Cardiac fibroblast (primary cell): ENCODE measurements at places on chromosomes 2 and 18.

DNA sequence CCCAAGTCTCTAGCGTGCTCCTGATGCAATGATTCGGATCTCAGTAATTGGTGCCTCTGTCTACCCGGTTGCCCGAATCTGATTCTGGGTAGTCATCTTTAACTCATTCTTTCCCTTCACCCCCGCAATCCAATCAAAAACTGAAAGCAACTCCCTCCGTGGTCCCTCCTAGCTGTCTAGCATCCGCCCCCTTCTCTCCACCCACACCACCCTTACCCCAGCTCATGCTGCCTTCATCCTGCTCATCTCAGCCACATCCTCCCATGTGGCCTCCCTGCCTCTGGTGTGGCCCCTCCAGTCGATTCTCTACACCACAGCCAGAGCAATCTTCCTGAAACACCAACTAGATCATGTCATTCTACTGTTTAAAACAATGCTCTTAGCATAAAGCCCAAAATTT, 62.3 kb downstream of the TTC32 start:
- DNase-seq, result no peak

- DNase-seq, result no peak
Measured at GRCh38 chr2:47655563-47655880, 127.4 kb upstream of the MSH6 start.

DNA sequence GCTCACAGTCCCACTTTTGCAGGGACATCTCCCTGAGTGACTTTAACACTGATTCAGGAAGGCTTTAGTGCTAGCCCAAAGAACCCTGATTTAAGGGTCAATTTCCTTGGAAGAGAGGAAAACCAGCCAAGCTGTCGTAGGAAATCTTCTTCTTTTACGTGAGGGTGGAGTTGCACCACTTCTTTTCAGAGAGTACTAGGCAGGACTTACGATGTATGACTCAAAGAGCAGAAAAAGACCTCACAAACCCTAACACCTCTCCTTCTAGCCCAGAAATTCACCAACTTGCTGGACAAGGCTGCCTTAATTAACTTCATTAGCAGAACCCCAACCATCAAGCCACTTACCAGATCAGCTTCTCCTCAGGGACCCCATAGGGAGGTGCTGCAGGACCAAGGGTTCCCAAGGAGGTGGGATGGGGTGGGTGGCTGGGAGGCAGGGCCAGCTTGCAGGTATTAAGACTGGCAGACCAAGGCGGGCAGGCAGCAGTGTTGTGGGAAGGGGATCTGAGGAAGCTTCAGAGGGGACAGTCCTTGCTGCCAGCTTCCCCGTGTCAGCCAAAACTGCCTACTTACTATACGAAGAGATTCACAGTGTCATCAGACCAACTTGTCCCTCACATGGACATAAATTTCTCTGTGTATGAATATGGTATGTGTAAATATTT, 6.7 kb downstream of the SERPINB2 start:
- DNase-seq, result no peak

DNA sequence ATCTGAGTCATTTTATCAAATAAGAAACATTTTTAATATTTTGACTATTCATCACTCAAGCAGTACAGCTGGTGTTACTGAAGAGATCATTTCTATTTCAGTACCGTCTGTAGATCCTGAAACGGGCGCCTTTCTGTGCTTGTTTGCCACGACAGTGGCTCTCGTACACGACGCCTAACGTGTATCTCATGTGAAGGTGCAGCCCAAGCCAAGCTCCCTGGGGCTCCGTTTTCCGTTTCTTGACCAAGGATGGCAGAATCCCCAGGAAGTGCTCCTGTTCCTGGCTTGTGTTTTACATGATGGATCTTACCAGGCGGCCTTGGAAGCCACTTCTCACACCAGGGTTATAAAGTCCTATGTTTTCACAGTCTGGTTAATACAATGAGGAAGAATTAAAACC, 320.6 kb downstream of the GBX2 start:
- no peak for DNase-seq

DNA sequence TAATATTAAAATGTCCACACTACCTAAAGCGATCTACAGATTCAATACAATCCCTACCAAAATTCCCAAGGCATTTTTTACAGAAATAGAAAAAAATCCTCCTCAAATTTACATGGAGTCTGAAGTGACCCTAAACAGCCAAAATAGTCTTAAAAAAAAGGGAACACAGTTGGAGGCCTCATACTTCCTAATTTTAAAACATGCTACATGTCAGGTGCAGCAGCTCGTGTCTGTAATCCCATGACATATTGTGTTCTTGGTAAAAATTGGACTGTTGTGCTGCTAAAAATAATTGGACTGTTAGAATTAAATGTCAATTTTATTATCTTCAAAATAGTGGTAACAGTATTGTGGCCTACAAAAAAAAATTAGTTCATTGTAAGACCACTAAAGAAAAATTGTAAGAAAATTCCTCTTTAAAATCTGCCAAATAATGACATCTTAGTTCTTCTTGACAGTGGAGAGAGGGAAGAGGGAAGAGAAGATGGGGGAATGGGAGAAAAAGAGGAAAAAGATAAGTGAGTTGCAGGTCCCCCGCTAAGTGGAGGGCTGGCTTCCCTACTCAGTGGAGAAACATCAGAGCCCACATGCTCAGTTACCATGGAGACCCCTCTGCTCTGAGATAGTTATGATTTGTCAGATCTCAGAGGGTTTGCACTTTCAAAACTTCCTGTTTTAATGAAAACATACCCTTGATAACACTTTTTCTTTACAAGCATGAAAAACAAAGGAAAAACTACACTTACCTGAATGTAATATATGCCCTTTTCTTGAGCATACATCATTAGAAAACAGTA, 46.5 kb downstream of the UNC50 start:
- DNase-seq, result no peak

GRCh38 chr18:70415823-70416488, 127.1 kb downstream of the SOCS6 start:
- DNase-seq, result no peak

DNA sequence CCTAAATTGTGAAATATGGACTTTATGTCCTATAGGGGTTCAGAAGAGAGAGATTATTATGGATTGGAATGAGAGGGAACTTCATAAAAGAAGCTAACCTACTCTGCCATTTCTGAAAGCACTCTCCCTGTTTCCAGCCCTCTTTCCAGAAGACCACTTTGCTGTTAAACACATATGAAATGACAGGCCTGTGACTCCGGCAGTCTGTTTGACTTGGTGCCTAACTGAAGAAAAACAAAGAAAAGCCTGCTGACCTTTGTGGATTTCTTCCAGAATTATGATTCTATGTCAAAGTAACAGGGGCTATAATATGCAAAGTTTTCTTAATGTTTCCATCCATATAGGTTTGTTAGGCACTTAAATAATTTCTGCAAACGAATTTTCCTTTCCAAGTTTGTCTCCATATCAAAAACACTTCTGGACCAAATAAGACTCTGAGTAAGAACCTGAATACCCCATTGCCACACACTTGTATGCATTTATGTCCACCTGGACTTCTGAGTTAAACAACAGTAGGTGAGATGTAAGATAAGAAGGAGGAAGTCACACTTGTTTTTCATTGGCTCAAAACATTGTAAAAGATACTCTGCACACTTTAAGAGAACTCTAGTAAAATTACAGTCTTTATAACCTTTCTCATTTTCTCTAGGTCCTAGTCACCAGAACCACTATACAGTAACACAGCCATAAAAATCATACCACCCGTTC, 111.7 kb downstream of the PIEZO2 start:
- no peak for DNase-seq

DNA sequence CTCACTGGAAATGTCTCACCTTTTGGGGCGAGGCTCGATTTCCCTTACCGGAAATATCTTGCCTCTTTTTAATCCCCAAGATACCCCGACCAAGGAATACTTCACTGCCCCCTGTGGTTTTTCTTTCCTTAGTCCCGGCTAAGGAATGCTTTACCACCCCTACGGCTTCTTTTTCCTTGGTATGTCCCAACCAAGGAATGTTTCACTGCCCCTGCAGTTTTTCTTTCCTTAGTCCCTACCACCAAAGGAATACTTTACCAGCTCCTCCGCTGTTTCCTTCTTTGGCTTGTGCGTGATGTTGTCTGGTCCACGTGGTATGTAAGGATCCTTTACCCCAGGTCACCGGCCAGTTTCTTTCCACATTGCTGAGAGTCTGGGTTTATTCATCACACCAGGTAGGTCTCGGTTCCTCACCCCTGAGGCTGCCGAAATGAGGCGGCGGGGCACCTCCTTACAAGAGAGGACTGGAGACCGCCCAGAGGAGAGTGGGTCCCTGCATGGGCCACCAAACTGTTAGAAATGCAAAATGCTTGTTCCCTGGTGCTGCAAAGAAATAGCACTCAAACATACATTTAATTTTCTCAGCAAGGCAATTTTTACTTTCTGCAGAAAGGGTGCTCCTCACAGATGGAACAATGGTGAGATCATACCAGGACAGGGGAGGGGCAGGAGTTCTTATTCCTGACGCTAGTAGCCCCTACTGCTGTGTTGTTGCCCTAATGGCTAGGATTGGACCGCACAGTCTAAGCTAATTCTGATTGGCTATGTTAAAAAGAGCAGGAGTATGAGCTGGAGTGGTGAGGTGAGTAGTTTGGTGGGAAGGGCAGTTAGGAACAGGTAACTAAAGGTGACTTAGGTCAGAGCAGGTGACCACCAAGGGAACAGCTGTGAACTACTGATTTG, 33.4 kb upstream of the CLASP1 start:
- no peak for DNase-seq

DNA sequence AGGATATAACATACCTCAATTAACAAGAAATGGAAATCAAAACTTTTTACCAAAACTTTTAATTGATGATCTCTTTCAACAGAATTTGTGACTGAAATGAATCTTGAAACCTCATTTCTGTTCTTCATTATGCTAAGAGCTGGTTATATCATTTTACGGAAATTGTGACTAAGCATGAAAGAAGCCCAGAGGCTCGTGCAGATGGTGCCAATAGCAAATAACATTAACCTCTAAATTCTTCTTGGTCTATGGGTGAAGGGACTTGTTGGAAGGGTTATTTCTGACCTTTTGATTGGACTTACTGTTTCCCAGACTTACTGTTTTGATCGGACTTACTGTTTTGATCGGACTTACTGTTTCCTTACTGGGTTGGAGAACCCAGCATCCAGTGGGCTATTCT, 435.6 kb downstream of the TDRD15 start:
- no peak for DNase-seq

DNA sequence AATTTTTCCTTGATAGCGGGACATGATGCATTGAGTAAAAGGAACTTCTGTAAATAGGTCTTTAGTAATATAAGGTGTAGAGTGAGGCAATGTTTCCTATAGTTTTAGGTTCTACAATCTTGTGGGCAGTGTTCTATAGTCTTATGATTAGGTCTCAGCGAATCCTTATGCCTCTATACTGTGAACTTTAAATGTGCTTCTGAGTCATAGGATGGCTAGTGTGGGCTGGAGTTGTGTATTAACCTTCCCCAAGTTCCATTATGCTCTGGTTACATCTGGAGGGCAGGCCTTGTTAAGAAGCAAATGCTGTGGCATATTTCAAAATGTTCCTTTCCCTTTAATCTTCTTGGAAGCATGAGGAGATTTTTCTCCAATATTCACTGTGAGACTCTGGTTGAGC, 73.5 kb downstream of the ROCK2 start:
- peak; percentile 43 for DNase-seq

DNA sequence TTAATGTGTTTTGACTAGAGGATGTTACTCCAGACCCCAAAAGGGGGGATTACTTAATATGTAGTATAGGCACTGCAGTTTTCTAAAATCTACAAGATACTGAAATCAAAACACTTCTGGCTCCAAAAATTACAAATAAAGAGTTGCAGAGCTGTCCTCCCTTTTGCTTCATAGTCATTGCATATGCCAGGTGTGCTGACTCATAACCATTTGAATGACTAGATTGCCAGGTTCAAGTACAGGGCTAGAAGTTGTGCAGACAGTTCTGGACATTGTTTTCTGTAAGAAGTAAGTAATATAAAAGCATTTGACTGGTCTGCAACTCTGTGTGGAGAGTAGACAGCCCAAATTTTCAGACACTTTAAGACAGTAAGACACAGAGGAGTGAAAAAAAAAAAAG, 6.7 kb downstream of the CWC22 start:
- DNase-seq, result peak; percentile 59

DNA sequence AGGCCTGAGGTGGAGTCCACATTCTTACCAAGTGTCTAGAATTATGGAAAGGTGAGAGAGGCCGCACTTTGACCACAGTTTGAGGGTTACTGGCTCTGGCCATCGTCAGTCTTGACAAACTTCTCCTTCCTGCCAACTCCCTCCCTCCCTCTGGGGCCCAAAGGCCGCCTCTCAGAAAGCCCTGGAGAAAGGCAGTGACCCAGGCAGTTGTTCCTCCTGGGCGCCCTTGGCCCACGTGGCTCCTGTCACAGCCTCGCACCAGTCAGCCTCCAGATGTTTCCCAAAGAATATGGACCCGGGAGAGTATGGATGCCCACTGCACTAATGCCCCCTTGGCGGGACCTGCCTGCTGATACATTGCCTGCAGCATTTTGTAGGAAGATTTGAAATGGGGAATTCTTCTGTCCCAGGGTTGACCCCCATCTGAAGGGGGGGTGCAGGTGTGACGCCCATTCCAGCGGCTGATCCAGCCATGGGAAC, 61.7 kb downstream of the ASB1 start:
- DNase-seq, result no peak

DNA sequence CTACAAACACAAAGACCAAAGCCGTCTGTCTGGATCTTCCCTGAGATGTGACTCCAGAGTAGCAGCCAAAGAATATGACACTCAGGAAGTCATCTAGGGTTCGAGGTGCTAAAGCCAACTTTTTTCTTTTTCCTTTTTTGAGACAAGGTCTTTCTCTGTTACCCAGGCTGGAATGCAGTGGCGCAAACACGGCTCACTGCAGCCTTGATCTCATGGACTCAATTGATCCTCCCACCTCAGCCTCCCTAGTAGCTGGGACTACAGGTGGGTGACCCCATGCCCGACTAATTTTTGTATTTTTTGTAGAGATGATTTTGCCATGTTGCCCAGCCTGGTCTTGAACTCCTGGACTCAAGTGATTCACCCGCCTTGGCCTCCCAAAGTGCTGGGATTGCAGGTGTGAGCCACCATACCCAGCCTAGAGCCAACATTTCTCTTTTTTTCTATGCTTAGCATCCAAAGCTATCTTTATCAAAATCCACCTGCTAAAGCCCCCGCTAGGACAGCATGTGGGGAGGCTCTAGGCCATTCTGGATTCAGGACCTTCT, 92.8 kb downstream of the TMEM17 start:
- DNase-seq, result no peak
